Activated CD4-positive, alpha-beta T cell treated with anti-CD3 and anti-CD28 coated beads, Interleukin-2, amount 10 ng/mL, durations not matched to agents 7 days and 5 days (primary cell): ENCODE measurements at places on chromosomes 12 and 14.

GRCh38 chr12:109612975-109613502, 39.4 kb downstream of the MVK start:
- no peak for DNase-seq

DNA sequence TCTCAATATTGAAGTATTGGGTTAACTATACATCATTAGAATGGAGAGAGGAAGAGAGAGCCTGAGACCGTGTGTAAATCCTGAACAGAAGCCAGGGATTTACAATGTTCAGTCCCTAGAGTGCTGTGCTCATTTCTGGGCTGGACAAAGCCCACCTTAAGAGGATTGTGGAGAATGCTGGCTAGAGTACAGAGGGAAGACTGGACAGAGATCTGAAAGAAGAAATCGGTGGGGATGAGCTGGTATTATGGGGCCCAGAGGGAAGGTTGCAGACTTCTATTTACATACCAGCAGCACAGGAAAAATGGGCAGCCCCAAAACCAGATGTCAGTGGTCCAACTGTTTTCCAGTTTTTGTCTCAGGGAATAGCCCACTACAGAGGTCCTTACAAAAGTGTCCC, 42.3 kb downstream of the RTN1 start:
- no peak for DNase-seq

DNA sequence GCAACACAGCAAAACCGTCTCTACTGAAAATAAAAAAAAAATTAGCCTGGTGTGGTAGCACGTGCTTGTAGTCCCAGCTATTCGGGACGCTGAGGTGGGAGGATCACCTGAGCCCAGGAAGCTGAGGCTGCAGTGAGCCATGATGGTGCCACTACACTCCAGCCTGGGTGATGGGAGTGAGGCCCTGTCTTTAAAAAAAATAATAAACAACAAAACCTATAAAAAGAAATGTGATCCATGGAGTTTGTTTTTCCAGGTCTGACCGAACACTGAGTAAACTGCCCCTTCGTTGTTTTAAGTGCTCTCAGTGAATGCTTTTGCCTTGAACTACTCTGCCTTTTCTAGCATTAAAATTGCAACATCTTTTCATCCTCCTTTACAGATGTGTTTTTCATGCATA, 76.8 kb downstream of the TESC start:
- DNase-seq: no peak

- no peak for DNase-seq
Observed at GRCh38 chr12:130881046-130881445, 9.2 kb downstream of the RAN start.

- DNase-seq: no peak
Observed at GRCh38 chr14:29893989-29894388, 33.7 kb downstream of the PRKD1 start.

GRCh38 chr14:100842799-100843198, 16.9 kb downstream of the MEG3 start:
- no peak for DNase-seq

DNA sequence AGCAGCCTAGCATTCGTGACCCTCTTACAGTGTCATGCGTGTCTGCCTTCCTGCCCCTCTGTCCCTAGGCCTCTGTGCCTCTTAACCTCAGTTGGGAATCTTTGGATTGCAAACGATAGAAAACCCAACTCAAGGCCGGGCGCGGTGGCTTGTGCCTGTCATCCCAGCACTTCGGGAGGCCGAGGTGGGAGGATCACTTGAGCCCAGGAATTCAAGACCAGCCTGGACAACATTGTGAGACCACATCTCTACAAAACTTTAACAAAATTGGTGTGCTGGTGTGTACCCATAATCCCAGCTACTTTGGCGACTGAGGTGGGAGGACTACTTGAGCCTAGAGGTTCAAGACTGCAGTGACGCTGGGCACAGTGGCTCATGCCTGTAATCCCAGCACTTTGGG, 36.7 kb downstream of the TMEM120B start:
- DNase-seq: no peak
